Foreskin melanocyte (primary cell): ENCODE measurements at places on chromosomes 2 and 18.

DNA sequence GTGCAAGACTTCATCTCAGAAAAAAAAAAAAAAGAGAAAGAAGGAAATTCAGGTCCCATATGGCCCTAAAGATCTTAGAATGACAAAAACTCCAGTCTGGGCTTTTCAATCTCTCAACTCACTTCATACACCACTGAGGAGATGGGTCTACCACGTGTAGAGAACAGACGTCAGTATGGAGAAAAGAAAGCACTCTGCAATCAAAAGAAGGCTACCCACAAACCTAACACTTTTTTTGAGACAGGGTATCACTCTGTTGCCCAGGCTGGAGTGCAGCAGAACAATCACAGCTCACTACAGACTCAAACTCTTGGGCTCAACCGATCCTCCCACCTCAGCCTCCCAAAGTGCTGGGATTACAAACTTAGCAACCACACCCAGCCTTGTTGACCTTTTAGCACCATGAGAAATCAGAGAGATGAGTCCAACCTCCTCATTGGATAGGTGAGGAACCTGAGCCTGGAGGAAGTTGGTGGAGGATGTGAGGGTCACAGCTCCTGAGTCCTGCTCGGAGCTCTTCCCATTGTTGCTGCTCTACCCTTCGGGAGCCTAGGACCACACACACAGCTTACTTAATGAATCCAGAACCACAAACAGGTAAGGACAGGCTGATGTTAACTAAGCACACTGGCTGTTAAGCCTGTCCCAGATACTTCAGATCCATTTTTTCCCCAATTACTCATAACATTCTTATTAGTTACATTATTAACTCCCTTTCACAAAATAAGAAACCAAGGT, 23.7 kb downstream of the TBC1D8 start:
- no peak for DNase-seq

DNA sequence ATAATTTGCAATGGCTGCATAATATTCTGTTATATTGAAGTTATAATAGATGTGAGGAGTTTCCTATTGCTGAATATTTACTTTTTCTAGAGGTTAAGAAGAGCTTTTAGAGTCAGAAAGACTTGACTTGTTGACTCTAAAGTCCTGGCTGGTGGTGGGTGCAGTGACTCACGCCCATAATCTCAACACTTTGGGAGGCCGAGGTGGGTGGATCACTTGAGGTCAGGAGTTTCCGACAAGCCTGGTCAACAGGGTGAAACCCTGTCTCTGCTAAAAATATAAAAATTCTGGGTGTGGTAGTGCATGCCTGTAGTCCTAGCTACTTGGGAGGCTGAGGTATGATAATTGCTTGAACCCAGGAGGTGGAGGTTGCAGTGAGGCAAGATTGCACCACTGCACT, 33.9 kb upstream of the ATIC start:
- DNase-seq = no peak

- no peak for DNase-seq
Measured at GRCh38 chr2:216406826-216407225, 5.5 kb upstream of the SMARCAL1 start.

GRCh38 chr18:30971338-30971956, 71.1 kb downstream of the DSC3 start:
- DNase-seq = peak; percentile 24

DNA sequence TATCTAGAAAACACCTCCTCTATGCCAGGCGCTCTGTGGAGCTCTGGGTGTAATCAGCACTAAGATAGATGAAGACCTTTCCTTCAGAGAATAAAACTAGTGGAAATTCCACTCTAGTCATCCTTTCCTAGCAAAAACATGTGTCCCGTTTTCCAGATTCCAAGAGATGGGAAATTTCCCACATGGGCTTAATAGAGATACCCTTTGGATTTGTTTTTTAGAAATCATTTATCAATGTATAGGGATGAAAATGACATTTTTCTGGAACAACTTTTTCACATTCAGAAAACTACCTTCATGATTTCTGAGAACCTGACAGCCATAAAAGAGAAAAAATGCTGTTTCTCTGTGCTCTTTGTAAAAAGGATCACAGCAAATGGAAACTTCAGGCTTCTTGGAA, 152.1 kb downstream of the NCKAP5 start:
- no peak for DNase-seq

GRCh38 chr2:237823544-237823943, 25.0 kb downstream of the RBM44 start:
- no peak for DNase-seq

DNA sequence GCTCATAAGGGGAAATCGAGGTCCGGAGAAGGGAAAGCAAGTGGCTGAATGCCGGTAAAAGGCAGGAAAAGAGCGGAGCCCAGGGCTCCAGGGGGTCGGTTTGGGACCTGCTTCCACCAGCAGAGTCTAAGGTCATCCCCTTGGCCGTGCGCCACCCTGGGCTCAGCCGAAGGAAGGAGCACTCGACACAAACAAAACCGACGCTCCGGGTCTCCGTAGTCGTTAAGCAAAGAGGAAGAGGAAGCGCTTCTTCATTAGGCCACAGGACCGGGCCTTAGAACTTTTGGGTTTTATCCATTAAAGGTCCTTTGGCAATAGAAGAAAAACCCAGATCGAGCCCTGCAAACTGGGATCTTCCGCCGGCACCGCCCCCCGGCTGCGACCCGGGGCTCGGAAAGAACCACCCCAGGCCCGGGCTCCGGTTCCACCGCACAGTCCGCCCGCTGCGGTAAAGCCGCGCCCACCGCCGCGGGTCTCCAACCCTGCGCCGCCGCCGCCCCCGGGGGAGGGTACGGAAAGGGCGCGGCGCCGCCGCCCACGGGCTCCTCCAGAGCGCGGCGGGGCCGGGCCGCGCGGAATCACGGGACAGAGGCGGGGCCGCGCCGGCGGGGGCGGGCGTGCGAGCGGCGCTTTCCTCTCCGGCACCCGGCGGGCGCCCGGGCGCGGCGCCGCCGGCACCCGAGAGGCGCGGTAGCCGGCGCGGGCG, at the start of gene TTL:
TTL (plus strand) TSS at position 629 of the 706 bp plus-strand sequence. CDS start 189 bp downstream, outside the sequence.
- peak; percentile 55 for DNase-seq

- DNase-seq = no peak
Measured at GRCh38 chr2:158731386-158731785, 63.7 kb upstream of the DAPL1 start.

GRCh38 chr2:72926368-72926767, 9.0 kb downstream of the EMX1 start:
- no peak for DNase-seq

- no peak for DNase-seq
Measured at GRCh38 chr2:19250906-19251305, 107.5 kb downstream of the OSR1 start.

DNA sequence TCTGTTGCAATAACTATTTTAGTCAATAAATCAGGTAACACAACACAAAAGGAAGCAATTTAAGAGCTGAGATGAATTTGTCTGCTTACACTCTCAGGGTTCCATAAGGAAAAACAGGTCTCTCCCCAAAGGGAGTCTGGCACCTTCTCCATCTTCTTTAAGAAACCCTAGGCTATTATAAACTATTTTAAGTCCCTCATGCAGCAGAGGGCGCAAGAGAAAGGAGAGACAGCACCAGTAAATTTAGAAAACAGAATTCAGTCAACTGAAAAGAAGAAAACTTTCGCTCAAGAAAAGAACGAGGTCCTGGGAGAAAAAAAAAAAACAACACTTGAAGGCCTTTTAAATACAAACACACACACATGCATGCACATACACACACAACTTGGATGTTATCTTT, 19.1 kb downstream of the SULT1C4 start:
- peak; percentile 26 for DNase-seq
